Activated CD4-positive, alpha-beta T cell treated with anti-CD3 and anti-CD28 coated beads for 24 hours (primary cell): ENCODE measurements at places on chromosomes 1 and 21.
A peak's percentile ranks its signal among the peaks of the same experiment; 100 is the strongest.

GRCh38 chr1:223189903-223190724 lies 47.1 kb upstream of the TLR5 start:
- DNase-seq = peak; percentile 41

GRCh38 chr1:168227620-168228019 lies 1.8 kb downstream of the SFT2D2 start:
- no peak for DNase-seq

- no peak for DNase-seq
Measured at GRCh38 chr1:89761338-89761737, 59.5 kb upstream of the LRRC8D start.

DNA sequence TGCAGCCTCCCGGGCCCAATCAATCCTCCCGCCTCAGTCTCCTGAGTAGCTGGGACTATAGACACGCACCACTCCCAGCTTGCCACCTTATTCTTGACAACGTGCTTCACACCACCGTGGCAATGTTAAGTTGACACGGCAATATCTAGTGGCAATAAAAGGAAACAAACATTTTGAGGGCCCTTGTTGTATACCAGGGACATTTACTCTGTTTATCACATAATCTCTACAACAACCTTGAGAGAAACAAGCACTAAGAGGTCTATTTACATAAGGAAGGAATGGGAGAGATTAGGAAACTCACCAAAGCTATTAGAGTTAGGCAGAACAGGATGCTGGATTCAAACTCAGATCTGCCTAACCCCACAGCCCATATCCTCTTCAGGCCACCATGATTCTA lies 3.1 kb downstream of the KLHDC8A start:
- no peak for DNase-seq

DNA sequence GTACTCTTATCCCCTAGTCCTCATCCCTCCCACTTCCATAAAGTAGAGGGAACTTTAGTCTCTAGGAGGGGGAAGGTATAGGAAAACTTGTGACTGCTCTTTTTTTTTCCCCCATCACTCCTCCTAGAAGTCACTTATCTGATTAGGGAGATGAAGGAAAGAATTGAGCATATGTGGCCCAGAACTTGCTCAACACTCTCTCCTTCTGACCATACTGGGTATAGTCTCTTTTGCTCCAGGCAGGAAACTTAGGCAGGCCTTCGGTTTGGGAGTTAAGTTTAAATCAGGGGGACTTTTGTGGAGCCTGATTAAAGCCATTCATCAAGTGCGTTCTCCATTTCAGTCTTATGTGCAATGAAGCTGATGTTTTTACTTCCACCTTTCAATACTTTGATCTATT lies 5.8 kb downstream of the UBE2U start:
- no peak for DNase-seq

- no peak for DNase-seq
Measured at GRCh38 chr1:97806326-97806725, 114.5 kb downstream of the DPYD start.

DNA sequence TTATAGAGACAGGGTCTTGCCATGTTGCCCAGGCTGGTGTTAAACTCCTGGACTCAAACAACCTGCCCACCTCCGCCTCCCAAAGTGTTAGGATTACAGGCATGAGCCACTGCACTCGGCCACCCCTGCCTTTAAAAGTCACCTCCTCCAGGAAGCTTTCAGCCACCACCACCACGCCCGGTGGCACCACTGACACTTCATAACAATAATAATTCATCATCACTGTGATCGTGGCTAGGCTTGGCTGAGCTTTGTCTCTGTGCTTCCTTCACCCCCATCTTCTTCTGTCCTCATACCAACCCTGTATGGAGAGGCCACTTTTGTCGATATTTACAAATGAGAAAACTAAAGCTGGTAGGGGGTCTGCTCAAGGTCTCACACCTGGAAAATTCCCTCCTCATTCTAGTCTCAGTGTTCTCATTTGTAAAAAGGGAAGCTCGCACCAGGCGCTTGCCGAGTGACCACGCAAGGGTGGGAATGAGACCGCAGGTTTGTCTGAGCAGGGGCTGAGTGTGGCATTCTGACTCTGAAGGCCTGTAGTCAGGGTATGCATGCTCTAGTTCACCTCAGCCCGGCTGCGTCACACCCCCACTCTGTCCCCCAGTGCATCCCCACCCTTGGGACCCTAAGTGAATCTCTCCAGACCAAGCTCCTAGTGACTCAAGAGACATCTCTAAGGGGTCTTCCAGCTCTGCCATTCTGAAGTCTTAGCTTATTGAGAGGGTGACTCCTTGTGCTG lies 12.9 kb upstream of the EPHA2 start:
- no peak for DNase-seq

DNA sequence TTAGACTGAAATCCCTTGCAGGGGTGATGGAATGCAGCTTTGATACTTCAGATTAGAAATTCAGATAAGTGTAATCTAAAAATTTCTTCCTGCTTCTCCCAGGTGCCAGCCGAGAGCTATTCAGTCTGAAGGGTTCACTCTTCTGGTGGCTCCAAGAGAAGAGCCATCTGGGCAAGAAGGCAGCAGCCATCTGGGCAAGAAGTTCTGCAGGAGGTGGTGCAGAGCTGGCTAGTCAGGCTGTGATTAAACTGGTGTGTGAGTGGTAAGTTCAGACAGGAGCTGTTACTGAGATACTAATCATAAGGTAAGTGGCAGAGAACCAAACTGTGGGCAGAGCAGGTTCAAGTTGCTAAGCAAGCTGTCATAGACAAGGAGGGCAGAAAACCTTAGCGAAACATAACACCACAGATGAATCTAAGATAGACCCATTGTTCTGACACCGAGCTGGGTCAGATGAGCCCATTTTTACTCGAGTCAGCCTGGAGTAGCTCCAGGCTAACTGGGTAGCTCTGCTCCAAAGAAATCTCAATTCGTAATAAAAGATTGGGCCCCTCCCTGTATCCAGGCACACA lies 14.4 kb upstream of the TP53BP2 start:
- no peak for DNase-seq

GRCh38 chr1:236890152-236891056 lies 95.3 kb downstream of the MTR start:
- DNase-seq = no peak

DNA sequence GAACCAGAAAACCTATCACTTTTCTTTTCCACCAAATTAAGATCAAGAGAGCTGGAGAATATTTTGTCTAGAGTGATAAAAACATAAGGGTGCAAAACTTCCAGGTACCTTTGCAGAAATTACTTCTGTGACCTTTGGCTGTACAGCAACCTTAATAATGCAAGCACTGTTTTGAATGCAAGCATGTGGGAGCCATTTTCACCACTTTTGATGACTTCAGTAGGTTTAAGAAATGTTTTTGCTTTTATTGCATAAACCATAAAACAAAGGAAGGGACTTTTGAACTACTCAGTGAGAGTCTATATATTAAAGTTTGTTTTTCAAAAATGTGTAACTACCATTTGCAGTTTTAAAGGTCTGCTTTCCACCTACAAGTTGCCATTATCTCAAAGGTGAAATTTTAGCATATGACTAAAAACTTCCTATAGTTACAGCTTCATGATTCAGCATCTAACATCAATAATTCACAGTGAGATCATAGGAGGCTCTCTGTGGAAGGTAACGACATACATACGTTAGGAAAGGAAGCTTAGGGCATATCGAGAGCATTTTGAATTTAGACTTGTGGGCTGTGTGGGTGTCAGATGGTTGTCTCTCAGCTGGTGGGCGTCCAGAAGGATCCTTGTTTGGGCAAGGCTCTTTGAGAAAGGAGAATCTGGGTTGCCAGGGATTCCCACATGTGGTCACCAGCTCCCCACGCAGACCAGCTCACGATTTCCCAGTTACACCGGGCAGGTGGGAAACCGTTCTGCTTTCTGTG lies 1.1 kb upstream of the GADD45A start:
- DNase-seq = peak; percentile 42

DNA sequence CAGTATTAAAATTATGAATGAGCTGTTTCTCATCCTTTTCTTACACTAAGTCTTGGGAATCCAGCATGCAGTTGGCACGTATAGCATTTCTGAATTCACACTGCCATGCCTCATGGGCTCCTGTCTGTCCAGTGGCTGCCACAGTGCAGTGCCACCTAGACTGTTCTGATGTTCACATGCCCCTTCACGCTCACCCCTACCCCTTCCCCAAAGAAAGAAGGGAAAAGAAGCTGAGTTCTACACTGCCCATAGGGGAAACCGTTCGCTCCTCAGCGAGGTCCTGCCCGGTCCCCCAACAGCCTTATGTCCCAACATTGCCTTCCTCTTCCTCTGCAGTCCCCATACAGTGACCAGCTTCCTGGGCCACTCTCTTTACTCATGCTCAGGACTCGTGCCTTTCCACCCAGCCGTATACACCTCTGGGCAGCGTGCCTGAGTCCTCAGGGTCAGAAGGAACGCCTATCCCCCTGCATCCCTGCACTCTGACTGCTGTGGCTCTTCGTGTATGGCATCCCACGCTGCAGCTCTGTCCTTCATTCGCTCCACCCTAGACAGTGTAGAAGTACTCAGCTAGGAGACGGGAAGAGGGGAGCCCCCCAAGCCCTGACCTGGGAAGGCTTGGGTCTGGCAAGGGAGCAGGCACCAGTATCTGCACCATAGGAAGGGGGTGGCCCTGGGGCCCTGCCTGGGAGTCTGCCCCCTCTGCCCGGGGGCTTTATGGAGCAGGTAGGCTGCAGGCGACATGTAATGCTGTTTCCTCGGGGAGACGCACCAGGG lies 24.1 kb upstream of the ARF1 start:
- DNase-seq = no peak

- no peak for DNase-seq
Measured at GRCh38 chr1:210586771-210587170, 258.1 kb downstream of the HHAT start.
